ENCODE measurements at places on chromosomes 11 and 22.

- no peak for DNase-seq
- H3K36me3 ChIP-seq, result peaks cover 24% of the 10 kb centered on the region
- no peaks in the 10 kb centered on the region for H3K4me1 ChIP-seq
These were observed 83.0 kb upstream of the YWHAH start for GRCh38 chr22:31861226-31861840.

DNA sequence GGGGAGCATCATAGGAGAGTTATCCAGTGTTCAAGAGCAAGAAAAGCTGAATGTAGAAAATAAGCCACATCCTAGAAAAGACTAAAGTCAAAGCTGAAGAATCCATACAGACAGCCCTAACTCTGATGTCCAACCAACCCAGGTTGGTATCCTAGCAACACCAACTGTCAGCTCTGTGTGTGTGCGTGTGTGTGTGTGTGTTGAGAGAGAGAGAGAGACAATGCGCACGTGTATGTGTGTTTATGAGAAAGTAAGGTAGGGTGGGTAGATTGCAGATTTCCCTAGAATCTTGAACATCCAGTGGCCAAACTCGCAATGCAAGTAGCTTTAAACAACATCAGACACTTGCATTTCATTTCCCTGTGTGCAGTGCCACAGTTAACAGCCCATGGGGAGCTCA is 274.9 kb downstream of the FAM181B start:
- H3K27me3 ChIP-seq, result no peaks in the 10 kb centered on the region
- H3K4me1 ChIP-seq, result no peaks in the 10 kb centered on the region
- no peak overlapping the region for H3K27ac ChIP-seq
- no peak for DNase-seq

DNA sequence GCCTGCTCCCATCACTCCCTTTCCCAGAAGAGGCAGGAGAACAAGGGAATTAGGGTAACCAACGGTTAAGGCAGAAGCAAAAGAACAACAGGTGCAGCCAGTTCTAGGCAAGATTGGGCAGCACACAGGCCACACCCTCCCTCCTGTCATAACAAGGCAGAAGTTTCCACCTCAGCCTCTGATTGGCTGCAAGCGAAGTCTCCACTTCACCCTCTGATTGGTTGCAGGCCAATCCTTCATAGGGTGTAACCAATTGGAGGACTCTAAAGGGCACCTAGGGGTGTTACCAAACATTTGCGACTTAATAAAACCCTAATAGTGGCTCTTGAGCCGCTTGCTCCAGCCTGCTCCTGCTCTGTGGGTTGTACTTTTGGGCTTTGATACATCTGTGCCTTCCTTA is 153.8 kb downstream of the CACNA1I start:
- no peak overlapping the region for H3K27ac ChIP-seq
- H3K4me1 ChIP-seq, result no peaks in the 10 kb centered on the region
- no peaks in the 10 kb centered on the region for H3K36me3 ChIP-seq
- no peak for DNase-seq

- no peaks in the 10 kb centered on the region for H3K36me3 ChIP-seq
- no peak overlapping the region for H3K4me3 ChIP-seq
- DNase-seq, result no peak
- no peaks in the 10 kb centered on the region for H3K27me3 ChIP-seq
- no peaks in the 10 kb centered on the region for H3K4me1 ChIP-seq
- no peak overlapping the region for H3K27ac ChIP-seq
These were observed 81.9 kb downstream of the BDNF start for GRCh38 chr11:27618281-27618915.

GRCh38 chr22:22810018-22810427 is 77.6 kb upstream of the IGLL5 start:
- no peak for DNase-seq
- H3K4me3 ChIP-seq, result no peak overlapping the region
- H3K27me3 ChIP-seq, result no peaks in the 10 kb centered on the region
- H3K36me3 ChIP-seq, result no peaks in the 10 kb centered on the region
- H3K4me1 ChIP-seq, result no peaks in the 10 kb centered on the region

DNA sequence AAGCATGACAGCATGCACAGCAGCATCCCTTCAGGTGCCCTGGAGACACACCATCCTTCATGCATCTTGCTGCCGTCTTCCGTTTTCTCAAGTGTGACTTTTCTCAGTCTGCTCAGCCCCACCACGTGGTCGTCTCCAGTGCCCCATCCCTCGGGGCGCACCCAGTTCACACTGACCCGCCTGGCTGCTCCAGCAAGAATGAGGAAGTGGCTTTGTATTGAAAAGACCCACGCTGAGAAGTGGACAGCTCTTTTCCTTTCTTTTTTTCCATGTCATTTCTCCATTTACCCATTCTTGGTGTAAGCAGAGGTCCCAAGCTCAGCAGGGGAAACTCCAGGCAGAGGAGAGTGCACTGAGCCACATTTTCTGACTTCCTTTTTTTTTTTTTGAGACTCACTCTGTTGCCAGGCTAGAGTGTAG is 14.5 kb downstream of the SERPINH1 start:
- H3K36me3 ChIP-seq, result no peaks in the 10 kb centered on the region
- peaks cover 22% of the 10 kb centered on the region for H3K4me1 ChIP-seq
- no peak for DNase-seq
- no peak overlapping the region for H3K4me3 ChIP-seq
- no peaks in the 10 kb centered on the region for H3K27me3 ChIP-seq

DNA sequence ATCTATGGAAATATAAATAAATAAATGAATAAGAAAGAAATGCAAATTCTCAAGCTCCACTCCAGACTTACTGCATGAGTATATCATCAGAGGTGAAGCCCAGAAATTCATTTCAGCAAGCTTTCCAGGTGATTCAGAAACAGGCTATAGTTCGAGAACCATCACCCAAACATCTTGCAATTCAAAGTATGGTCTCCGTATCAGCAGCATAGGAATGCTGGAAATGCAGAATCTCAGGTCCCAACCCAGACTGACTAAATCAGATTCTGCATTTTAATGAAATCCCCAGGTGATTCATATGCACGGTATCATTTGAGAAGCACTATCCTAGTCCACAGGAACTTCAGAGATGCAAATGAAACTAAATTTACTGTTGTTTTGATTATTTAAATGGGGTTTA is 95.3 kb downstream of the SERGEF start:
- H3K36me3 ChIP-seq, result no peaks in the 10 kb centered on the region
- H3K27ac ChIP-seq, result no peak overlapping the region

- H3K27ac ChIP-seq, result no peak overlapping the region
- H3K36me3 ChIP-seq, result no peaks in the 10 kb centered on the region
- no peak for DNase-seq
- no peaks in the 10 kb centered on the region for H3K27me3 ChIP-seq
- H3K4me1 ChIP-seq, result no peaks in the 10 kb centered on the region
These were observed 83.5 kb upstream of the FAT3 start for GRCh38 chr11:92141159-92141558.

- H3K4me1 ChIP-seq, result peaks cover 15% of the 10 kb centered on the region
- no peak overlapping the region for H3K4me3 ChIP-seq
- H3K27me3 ChIP-seq, result no peaks in the 10 kb centered on the region
- no peak overlapping the region for H3K27ac ChIP-seq
These were observed 60.6 kb upstream of the TCF20 start for GRCh38 chr22:42331014-42331413.

DNA sequence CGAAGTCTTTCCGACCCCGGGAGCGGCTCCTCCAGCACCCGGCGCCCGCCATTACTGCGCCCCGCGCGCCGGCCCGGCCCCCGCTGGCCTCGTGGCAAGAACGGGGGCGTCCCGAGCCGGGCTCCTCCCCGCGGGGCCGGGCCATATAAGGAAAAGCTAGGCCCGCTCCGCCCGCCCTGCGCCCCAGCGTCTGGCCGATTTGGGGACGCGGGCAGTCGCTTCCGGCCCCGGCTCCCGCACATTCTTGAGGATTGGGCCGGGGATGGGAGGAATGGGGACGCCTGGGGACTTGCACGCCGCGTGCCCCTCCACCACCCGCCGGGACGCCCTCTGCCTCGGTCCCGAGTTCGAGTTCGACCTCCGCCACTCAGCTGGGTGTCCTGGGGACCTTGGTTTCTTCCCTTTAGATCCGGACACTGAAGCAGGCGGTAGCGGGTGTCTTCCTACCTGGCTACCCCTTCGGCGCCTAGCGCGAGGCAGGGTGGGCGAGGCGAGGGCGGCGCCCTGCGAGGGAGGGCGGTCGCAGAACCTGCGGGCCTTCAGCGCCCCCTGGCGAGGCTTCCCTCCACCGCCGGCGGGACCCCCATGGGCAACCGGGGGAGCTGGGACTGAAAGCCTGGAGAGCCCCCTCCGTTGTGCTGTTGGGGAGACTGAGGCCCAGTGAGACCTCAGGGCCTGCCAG is 3.8 kb downstream of the SMTN start:
- H3K27me3 ChIP-seq, result no peaks in the 10 kb centered on the region
- H3K4me1 ChIP-seq, result peaks cover 75% of the 10 kb centered on the region
- peak overlapping the region; percentile 97 for H3K27ac ChIP-seq
- peak overlapping the region; percentile 90 for H3K4me3 ChIP-seq
- DNase-seq, result no peak

DNA sequence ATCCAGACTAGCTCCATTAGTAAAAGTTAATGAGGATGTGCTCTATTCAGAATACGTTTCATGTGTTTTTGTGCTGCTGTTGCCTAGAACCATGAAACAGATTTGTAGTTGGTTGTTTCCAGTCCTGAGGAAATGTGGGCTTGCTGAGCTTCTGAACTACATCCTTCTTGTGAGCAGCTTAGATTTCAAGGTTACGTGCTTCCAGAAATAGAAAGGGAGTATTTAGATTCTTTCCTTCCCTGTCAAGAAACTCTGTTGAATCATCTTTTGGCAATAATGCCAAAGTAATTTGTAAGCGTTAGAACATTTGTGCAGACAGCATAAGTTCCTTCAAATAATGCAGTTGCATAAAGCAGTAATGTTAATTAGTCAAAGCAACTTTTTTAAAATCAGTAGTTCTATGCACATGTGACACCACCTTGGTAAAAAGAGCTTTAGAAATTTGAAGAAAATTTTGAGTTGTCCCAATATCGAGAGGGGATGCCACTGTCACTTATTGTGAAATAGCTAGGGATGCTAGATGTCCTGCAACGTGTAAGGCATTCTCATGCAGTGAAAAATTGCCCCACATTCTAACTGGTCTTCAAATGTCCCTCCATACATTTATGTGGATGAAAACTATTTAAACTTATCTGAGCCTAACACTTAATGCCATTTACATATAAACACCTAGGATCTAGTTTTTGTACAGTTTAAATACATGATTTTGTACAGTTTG is 169.6 kb downstream of the ETS1 start:
- H3K4me1 ChIP-seq, result no peaks in the 10 kb centered on the region
- H3K27ac ChIP-seq, result peak overlapping the region; percentile 13
- no peak for DNase-seq
- no peak overlapping the region for H3K4me3 ChIP-seq
- no peaks in the 10 kb centered on the region for H3K27me3 ChIP-seq
- no peaks in the 10 kb centered on the region for H3K36me3 ChIP-seq

DNA sequence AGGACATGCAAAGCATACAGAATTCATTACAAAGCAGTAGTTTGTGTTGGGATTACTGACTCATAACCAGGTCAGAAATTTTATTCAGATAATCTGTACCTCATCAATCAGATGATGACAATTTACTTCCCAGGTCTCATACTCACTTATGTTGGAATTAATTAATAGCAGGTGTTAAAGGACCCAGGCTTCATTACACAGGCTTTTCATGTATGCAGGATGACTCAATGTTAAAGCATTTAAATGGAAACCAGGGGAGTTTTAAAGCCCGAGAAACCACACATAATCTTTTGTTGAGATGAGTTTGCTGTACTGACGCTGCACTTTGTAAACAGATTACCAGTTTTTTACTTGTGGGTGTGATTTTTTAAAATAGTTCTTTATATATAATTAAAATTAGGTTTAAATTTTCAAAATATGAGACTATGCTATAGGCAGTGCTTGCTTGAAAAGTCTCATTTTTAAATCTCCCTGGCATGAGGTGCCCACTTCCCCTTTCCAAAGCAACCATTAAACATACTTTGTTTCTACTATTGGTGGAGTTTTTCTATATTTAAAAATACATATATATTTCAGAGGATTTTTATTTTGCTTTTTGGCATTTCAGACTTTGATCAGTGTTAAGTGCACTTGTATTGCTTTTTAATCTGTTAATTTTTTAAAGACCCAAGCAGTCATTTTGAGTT is 41.0 kb downstream of the CEP57 start:
- H3K4me3 ChIP-seq, result no peak overlapping the region
- H3K4me1 ChIP-seq, result peaks cover 5% of the 10 kb centered on the region
- DNase-seq, result no peak
- peaks cover 44% of the 10 kb centered on the region for H3K36me3 ChIP-seq
- H3K27ac ChIP-seq, result peak overlapping the region; percentile 21
- no peaks in the 10 kb centered on the region for H3K27me3 ChIP-seq

GRCh38 chr11:47254386-47254785 is 3.4 kb upstream of the NR1H3 start:
- no peak for DNase-seq
- H3K4me1 ChIP-seq, result peaks cover 62% of the 10 kb centered on the region
- H3K27ac ChIP-seq, result peak overlapping the region; percentile 85
- H3K4me3 ChIP-seq, result no peak overlapping the region

DNA sequence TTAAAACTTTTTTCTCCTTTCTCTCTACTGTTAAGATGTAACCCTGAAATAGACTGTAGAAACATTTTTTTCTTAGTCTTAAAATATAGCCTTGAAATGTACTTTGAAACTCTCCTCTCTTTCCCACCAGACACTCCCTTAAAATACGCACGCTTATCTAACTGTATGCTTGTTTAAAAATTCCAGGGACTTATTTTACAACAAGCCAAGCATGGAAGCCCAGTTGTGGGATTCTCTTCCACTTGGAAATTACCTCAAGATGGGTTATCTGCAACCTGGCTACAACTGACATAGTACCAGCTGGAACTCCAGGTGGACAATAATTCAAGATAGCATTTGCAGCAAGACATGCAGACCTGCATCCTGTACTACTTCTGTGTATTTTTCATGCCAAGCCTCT is 12.1 kb upstream of the CHORDC1 start:
- no peak for DNase-seq
- H3K4me3 ChIP-seq, result no peak overlapping the region
- no peaks in the 10 kb centered on the region for H3K4me1 ChIP-seq
- no peak overlapping the region for H3K27ac ChIP-seq
- no peaks in the 10 kb centered on the region for H3K27me3 ChIP-seq
- H3K36me3 ChIP-seq, result no peaks in the 10 kb centered on the region

DNA sequence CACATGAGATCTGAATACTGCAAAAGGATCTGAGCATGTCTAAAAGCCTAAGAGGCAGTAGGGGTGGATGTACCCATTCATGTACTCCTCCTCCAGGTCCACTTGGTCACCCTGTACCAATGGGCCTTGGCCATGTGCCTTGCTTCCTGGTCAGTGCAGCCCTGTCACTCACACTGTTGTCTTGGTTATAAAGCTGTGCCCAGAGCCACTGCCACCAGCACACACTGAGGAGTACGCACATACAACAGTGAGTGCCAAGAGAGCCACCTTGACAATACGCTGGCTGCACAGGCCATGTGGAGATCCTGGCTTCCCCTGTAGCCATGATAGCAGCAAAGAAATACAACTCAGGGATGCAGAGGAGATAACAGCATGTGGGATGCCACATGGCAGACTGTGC is 96.4 kb upstream of the LDLRAD3 start:
- H3K36me3 ChIP-seq, result no peaks in the 10 kb centered on the region
- H3K4me3 ChIP-seq, result no peak overlapping the region
- H3K27ac ChIP-seq, result no peak overlapping the region
- DNase-seq, result no peak
- no peaks in the 10 kb centered on the region for H3K4me1 ChIP-seq
- H3K27me3 ChIP-seq, result no peaks in the 10 kb centered on the region
